ENCODE measurements at places on chromosomes 4 and X. TPM values are rescaled to one million over a fixed set of nuclear protein-coding genes. Genes with fewer than 3 reads are reported as not detected.

- no peak for DNase-seq
- no peak overlapping the region for H3K4me3 ChIP-seq
- H3K27me3 ChIP-seq: no peaks in the 10 kb centered on the region
- no peaks in the 10 kb centered on the region for H3K36me3 ChIP-seq
Observed at GRCh38 chr4:125368146-125368545, 53.4 kb downstream of the FAT4 start.

Gene DNAAF6
- total RNA-seq: not detected

- H3K27ac ChIP-seq: no peak overlapping the region
- no peak overlapping the region for H3K4me3 ChIP-seq
- no peaks in the 10 kb centered on the region for H3K36me3 ChIP-seq
- H3K4me1 ChIP-seq: no peaks in the 10 kb centered on the region
- no peak for DNase-seq
Observed at GRCh38 chrX:1734806-1735205, 119.9 kb downstream of the ASMT start.

Gene BEND4
- not detected for total RNA-seq

DNA sequence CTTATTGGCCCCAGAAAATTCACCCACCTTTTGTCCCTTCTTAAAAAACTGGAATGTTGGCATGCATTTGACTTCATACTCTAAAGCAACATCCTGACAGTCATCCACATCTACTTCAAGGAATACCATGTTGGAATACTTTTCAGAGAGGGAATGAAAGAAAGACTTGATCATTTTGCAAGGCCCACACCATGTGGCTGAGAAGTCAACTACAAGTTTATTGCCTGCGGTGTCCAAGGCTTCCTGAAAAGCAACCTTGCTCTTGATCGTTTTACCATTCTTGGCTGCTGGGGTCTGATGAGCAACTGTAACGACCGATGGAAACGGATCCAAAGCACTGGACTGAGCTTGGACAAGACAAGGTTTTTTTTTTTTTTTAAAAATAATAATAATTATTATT is 9.3 kb downstream of the SEPTIN11 start:
- H3K27me3 ChIP-seq: no peaks in the 10 kb centered on the region
- H3K4me1 ChIP-seq: no peaks in the 10 kb centered on the region
- H3K27ac ChIP-seq: no peak overlapping the region
- no peaks in the 10 kb centered on the region for H3K36me3 ChIP-seq

GRCh38 chr4:140038031-140038533 is 115.9 kb downstream of the MAML3 start:
- H3K4me3 ChIP-seq: no peak overlapping the region
- no peaks in the 10 kb centered on the region for H3K27me3 ChIP-seq
- no peak for DNase-seq
- H3K27ac ChIP-seq: no peak overlapping the region
- H3K36me3 ChIP-seq: no peaks in the 10 kb centered on the region

GRCh38 chrX:50100188-50100587 is 100.6 kb downstream of the AKAP4 start:
- H3K27me3 ChIP-seq: no peaks in the 10 kb centered on the region
- no peaks in the 10 kb centered on the region for H3K4me1 ChIP-seq
- H3K27ac ChIP-seq: no peak overlapping the region
- H3K36me3 ChIP-seq: no peaks in the 10 kb centered on the region

- peaks cover 4% of the 10 kb centered on the region for H3K4me1 ChIP-seq
- no peaks in the 10 kb centered on the region for H3K27me3 ChIP-seq
- H3K4me3 ChIP-seq: peak overlapping the region; percentile 23
- H3K36me3 ChIP-seq: no peaks in the 10 kb centered on the region
- DNase-seq: no peak
Observed at GRCh38 chr4:83112678-83113428, 1.7 kb downstream of the PLAC8 start.

DNA sequence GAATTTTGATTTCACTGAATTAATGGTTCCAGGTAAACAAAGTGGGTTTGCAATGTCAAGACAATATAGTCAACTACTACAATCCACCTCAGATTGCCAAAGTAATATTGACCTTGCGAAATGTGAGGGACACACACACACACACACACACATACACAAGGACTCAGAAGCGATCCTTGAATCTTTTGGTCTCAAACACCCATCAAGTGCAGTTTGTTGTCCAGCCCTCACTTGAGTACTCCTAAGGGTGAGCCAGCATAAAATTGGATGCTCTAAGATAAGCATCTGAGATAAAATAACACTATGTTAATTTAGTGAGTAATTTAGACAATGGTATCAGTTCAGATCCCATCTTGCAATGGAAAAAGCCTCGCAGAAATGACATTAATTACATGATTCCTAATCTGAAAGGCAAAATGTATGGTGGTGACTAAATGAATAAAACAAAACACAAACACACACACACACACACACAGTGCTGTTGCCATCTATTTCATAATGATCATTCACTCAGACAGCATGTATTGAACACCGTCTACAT is 102.5 kb downstream of the RASL11B start:
- H3K36me3 ChIP-seq: no peaks in the 10 kb centered on the region
- no peak overlapping the region for H3K27ac ChIP-seq
- H3K4me1 ChIP-seq: no peaks in the 10 kb centered on the region

GRCh38 chr4:141416219-141416618 is 195.5 kb downstream of the ZNF330 start:
- H3K27me3 ChIP-seq: no peaks in the 10 kb centered on the region
- peaks cover 7% of the 10 kb centered on the region for H3K4me1 ChIP-seq
- no peak overlapping the region for H3K4me3 ChIP-seq
- H3K36me3 ChIP-seq: no peaks in the 10 kb centered on the region
- DNase-seq: no peak

- no peak overlapping the region for H3K27ac ChIP-seq
- H3K36me3 ChIP-seq: no peaks in the 10 kb centered on the region
Observed at GRCh38 chr4:186095406-186095805, 9.1 kb upstream of the FAM149A start.

Gene SLC6A8
- total RNA-seq: 27.5 TPM

- DNase-seq: no peak
- peak overlapping the region; percentile 62 for H3K27ac ChIP-seq
- no peaks in the 10 kb centered on the region for H3K36me3 ChIP-seq
- no peak overlapping the region for H3K4me3 ChIP-seq
Observed at GRCh38 chr4:1765409-1766072, 27.6 kb upstream of the FGFR3 start.

Gene LUZP4
- not detected for total RNA-seq

Gene MAGEA2
- total RNA-seq: not detected

DNA sequence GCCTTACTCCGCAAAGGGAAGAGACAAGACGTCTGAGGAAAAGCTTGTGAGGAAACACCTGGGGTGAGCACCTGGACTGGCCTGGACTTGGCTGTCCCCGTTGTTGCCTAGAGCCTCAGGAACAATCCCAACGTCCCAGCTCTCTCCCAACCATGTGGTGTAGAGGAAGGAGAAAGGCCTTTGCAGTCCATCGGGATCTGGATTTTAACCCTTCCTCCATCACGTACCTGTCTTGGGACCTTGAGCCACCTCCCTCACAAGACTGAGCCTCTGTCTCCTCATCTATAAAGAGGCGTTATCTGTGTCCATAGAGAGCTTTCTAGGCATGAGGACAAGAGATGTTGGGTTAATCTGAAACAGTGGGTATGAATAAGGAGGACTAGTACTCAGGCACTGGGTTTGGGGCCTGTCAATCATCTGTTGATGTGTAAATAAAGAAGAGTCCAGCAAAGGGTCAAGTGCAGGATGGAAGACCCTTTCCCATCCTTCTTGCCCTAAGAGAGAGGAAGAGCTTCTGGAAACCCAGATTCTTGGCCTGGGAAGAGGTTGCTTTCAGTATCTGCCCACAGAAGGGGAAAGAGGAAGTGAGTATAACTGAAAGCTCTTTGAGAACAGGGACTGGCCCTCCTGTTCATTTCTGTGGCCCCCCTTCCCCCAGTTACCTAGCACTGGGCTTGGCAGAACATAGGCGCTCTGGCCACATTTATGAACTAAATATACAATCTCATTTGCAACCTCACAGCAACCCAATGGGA is 137.1 kb downstream of the PJA1 start:
- peaks cover 8% of the 10 kb centered on the region for H3K4me1 ChIP-seq
- H3K27me3 ChIP-seq: no peaks in the 10 kb centered on the region
- peak overlapping the region; percentile 70 for H3K27ac ChIP-seq
- H3K4me3 ChIP-seq: no peak overlapping the region

- H3K4me1 ChIP-seq: no peaks in the 10 kb centered on the region
- H3K27me3 ChIP-seq: no peaks in the 10 kb centered on the region
- H3K4me3 ChIP-seq: no peak overlapping the region
- DNase-seq: no peak
- no peak overlapping the region for H3K27ac ChIP-seq
Observed at GRCh38 chrX:10992110-10992509, 119.0 kb upstream of the HCCS start.

Gene TEX13C
- not detected for total RNA-seq

Gene LRIT3
- 0.15 TPM for total RNA-seq

DNA sequence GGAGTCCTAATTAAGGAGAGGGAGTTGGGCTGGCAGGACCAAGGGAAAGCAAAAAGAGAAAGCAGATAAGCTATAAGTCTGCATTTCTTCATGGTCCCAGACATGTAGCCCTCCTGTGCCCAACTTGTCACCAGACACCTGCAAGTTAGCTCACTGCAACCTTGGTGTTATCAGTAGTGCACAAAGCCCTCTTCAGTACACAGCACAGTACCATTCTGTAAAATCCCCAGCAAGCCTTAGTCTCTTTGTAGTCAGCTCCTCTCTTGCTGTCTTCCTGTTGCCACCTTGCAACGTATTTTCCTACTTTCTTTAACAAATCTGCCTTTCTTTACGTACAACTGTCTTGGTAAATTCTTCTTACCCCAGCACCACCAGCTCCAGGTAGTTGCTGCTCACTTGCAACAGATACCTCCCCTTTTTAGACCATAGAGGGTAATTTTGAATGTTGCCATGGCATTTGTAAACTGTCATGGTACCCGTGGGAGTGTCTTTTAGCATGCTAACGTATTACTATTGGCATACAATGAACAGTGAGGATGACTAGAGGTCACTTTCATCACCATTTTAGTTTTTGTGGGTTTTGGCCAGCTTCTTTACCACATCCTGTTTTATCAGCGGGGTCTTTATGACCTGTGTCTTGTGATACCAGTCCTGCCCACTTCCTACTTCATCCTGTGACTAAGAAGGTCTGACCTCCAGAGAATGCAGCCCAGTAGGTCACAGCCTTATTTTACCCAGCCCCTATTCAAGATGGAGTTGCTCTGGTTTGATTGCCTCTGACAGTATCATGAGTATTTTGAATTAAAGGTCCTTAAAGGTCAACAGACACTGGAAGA is 28.3 kb upstream of the AP1S2 start:
- H3K27me3 ChIP-seq: no peaks in the 10 kb centered on the region
- H3K36me3 ChIP-seq: no peaks in the 10 kb centered on the region
- H3K4me1 ChIP-seq: no peaks in the 10 kb centered on the region
- no peak overlapping the region for H3K27ac ChIP-seq
- DNase-seq: no peak

- H3K36me3 ChIP-seq: no peaks in the 10 kb centered on the region
- DNase-seq: no peak
- H3K27me3 ChIP-seq: no peaks in the 10 kb centered on the region
- peaks cover 29% of the 10 kb centered on the region for H3K4me1 ChIP-seq
Observed at GRCh38 chr4:110130576-110131358, 67.6 kb downstream of the ELOVL6 start.

- no peaks in the 10 kb centered on the region for H3K27me3 ChIP-seq
- H3K4me1 ChIP-seq: no peaks in the 10 kb centered on the region
- H3K27ac ChIP-seq: no peak overlapping the region
Observed at GRCh38 chr4:42676066-42676951, 19.4 kb upstream of the ATP8A1 start.

Gene GYPE
- total RNA-seq: not detected

DNA sequence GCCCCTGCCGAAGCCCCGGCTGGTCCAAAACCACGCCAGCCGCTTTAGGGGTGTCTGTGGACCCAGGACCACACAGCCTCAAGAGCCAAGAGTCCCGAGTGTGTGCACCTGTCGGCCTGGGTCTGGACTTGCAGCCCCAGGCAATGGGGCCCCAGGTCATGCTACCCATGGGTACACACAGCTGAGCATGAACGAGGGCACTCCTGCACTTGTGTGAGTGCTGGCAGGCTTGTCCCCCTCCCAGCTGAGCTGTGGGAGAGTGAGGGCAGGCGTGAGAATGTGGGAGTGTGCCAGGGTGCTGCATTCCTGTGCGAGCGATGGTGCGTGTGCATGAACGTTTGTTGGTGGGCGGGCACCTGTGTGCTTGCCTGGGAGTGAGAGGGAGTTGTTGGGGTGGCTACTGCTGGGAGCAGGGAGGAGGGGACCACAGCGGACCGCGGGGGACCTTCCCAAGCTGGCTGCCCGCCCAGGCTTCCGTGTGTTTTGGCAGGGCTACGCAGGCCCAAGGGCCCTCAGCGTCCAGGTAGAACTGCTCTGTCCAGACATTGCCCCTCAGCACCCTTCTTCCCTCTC is 30.8 kb downstream of the BLOC1S4 start:
- H3K27me3 ChIP-seq: no peaks in the 10 kb centered on the region
- no peak overlapping the region for H3K4me3 ChIP-seq
- no peak for DNase-seq
- no peaks in the 10 kb centered on the region for H3K36me3 ChIP-seq

DNA sequence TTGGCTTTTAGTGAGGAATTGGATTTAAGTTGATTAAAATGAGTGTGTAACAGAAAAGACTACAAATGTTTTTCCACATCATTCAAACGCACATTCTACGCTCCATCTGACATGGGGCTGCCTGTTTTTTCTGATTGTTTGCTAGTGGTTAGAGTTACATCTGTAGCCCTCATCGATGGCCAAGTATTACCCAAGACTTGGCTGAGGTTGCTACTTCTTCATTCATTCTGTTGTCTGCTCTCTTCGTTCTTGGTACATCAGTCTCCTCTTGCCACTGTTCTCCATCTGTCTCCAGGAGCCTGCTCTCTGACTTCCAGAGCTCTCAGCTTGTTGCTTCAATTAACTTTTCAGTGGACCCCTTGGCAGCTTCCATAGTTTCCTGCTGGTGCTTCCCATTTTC is 1844.6 kb upstream of the TENM3 start:
- no peaks in the 10 kb centered on the region for H3K27me3 ChIP-seq
- DNase-seq: no peak
- no peaks in the 10 kb centered on the region for H3K4me1 ChIP-seq
- H3K4me3 ChIP-seq: no peak overlapping the region
- H3K36me3 ChIP-seq: no peaks in the 10 kb centered on the region
- H3K27ac ChIP-seq: no peak overlapping the region

DNA sequence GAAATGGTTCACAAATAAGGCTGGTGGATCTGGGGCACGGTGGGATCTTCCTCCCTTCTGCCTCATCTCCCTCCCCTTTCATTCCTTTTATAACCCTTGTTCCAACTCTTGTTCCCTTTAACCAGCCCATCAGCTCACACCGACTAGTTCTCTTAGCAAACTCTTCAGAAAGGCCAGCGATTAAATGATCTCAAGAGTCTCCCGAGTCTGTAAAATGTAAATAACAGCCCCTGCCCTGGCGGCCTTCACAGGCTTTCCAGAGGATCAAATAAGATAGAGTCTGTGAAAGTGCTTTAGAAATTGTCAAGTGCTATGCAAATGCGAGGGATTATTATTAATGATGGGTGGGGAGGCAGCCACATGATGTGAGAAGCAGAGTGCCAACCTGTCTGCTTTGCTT is 27.1 kb downstream of the TSC22D3 start:
- peaks cover 8% of the 10 kb centered on the region for H3K4me1 ChIP-seq
- H3K36me3 ChIP-seq: no peaks in the 10 kb centered on the region
- H3K27ac ChIP-seq: peak overlapping the region; percentile 84
- no peak for DNase-seq

- no peaks in the 10 kb centered on the region for H3K36me3 ChIP-seq
- peak overlapping the region; percentile 61 for H3K27ac ChIP-seq
- peaks cover 14% of the 10 kb centered on the region for H3K4me1 ChIP-seq
- no peak for DNase-seq
- no peak overlapping the region for H3K4me3 ChIP-seq
Observed at GRCh38 chr4:152708796-152709195, 29.0 kb upstream of the TMEM154 start.
